ENCODE measurements at places on chromosomes 5 and 9.

- no peak for DNase-seq
Observed at GRCh38 chr5:147310059-147310704, 75.4 kb downstream of the STK32A start.

- DNase-seq: no peak
Observed at GRCh38 chr9:120729791-120730241, 15.5 kb upstream of the MEGF9 start.

GRCh38 chr5:116577064-116577788, 2.6 kb upstream of the SEMA6A start:
- DNase-seq: peak; percentile 35

GRCh38 chr9:136311051-136312008, 7.4 kb upstream of the CCDC187 start:
- no peak for DNase-seq

DNA sequence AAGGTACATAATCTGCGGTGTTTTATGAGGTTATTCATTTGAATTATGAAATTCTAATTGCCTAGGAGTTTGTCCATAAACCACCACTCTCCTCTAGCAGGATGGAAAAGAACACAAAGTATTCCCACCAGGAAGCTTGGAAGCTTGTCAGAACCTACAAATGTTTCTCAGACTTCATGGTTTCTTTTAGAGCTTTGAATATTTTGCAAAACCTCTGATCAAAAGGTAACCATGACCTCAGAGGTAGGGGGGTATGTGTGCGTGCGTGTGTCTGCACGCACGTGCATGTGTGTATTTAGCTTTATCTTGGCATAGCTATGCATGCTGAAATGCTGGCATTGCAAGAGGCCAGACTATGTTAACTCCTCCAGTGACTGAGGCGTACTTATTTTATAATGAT, 847.0 kb downstream of the TLE1 start:
- DNase-seq: no peak

- DNase-seq: no peak
Observed at GRCh38 chr5:17132444-17133083, 84.9 kb upstream of the BASP1 start.

GRCh38 chr9:135990468-135991429, 29.6 kb upstream of the UBAC1 start:
- DNase-seq: no peak

- no peak for DNase-seq
Observed at GRCh38 chr5:32326216-32326772, 13.6 kb upstream of the MTMR12 start.

DNA sequence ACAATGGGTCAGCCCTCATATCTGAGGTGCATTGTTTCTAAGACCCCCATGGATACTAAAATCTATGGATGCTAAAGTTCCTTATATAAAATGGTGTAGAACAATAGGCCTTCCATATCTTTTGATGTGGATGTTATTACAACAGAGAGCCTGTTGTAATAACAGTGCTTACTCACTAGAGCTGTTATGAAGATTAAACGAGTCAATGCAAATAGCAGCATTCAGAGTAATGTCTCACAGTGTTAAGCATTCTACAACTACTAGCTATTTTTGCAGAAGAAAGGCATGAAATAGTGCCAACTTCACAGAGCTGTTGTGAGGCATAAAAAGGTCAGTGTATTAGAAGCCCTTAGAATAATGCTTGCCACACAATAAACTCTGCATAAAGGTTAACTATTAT, 13.0 kb downstream of the CHSY3 start:
- DNase-seq: no peak

DNA sequence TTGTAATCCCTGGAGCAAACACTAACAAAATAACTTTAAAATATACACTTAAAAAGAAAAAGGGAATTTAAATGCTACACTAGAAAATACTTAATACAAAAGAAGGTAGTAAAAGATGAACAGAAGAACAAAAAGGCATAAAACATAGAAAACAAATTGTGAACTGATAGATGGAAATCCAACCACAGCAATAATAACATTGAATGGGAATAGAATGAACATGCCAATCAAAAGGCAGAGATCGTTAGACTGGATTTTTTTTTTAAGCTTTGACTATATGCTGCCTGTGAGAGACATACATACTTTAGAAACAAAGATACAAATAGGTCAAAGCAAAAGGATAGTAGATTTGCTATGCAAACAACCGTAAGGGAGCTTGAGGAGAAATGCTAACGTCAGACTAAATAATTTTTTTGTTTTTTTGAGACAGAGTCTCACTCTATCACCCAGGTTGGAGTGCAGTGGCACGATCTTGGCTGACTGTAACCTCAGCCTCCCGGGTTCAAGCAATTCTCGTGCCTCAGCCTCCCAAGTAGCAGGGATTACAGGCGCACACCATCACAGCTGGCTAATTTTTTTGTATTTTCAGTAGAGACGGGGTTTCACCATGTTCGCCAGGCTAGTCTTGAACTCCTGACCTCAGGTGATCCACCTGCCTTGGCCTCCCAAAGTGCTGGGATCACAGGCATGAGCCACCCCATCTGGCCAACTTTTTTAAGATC, 6.5 kb downstream of the ABO start:
- no peak for DNase-seq

DNA sequence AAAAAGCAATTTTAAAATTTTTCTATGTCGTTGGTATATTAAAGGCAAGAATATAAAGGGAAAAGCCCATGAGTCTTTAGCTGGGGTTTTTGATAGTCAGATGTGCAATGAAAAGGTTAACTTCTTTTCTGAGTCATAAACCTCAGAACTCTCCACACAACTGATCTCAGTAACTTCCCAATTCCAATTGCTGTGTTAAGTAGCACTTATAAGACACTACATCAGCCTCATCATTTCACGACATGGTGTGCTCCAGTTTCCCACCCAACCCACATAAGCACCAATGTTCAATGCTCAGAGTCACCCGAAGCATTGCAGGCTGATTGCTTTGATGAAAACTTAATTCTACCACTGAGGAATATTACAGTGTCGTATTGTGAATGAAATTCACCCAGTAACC, 155.8 kb downstream of the TSSK1B start:
- DNase-seq: no peak

DNA sequence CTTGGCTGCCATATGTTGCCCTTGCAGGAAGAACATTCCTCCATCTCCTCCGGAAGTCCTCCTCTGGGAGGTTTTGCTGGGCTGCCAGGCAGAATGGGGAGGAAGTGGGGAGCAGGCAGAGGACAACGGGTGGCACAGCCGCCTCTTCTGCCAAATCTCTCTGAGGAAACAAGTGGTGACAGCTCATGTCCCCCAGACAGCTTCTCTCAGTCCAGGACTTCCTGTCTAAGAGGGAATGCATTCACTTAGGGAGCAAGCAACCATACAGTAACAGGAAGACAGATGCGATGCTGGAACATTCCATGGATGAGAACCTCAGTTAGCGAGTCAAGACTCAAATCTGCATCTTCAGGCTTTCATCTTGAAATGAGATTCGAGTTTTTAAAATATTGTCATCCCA, 701.0 kb downstream of the SEMA5A start:
- no peak for DNase-seq

GRCh38 chr5:144002876-144003275, 167.6 kb downstream of the YIPF5 start:
- DNase-seq: no peak

DNA sequence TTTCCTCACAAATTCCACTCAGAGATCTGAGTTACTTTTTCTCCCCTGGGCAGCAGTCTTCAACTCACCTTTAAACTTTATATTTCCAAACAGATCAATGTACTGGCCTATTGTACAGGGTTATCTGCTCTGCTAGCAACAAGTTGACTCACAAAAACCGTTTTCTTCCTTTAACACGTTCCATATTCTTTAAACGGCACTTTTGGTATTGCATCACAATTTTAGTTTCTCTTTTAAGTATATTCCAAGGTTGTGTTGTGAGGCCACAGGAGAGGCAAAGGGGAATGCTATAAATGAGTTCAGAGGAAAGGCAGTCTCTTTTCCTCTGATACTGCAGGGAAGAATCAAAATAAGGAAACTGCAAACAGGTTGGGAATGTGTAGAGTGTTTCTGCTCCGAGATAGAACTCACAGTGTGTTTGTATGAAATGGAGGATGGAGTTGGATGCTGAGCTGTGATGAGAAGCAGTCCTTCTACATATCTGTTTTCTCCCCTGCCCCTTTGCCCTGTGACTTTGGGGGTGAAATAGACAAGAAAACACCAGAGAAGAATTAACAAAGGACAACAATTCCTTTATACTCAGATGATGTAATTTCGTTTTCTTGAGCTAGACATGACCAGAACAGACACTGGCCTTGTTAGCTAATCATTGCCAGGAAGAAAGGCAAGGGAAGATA, 9.9 kb upstream of the ALDOB start:
- no peak for DNase-seq

DNA sequence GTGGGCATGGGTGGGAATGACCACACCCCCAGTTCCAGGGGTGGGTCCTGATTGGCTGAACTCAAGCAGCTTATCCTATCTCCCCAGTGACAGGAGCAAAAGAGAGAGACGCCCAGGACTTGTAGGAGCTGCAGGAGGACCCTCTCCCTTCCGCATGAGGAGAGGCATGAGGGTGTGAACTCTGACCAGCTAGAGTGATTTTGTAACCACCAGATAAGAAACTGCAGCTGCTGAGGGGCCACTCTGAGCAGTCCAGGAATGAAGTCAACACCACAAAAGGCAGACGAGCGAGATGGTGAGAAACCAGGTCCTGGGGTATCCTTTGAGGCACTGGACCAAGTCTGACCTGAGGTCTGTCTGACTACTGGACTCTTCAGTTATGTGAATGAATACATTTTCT, 521.9 kb downstream of the BNC2 start:
- DNase-seq: no peak

- DNase-seq: no peak
Observed at GRCh38 chr9:85216601-85217000, 525.2 kb downstream of the AGTPBP1 start.

DNA sequence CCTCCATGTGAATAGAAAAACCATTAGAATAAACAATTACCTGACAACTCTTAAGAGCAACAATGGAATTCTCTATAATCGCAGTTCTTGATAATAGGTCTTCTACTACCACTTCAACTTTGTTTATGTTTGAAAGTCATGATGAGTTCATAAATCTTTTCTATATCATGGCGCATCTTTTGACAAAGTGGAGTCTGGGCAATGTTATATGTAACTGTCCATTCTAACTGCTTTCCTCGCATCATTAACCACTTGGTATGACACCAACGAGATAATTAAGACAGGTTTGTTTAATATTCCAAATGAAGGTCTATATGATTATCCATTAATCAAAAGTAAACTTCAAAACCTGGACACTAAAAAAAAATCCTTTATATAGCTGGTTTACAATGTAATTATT, 272.0 kb downstream of the DENND1A start:
- no peak for DNase-seq

GRCh38 chr5:139150367-139150999, 47.7 kb downstream of the SIL1 start:
- no peak for DNase-seq

DNA sequence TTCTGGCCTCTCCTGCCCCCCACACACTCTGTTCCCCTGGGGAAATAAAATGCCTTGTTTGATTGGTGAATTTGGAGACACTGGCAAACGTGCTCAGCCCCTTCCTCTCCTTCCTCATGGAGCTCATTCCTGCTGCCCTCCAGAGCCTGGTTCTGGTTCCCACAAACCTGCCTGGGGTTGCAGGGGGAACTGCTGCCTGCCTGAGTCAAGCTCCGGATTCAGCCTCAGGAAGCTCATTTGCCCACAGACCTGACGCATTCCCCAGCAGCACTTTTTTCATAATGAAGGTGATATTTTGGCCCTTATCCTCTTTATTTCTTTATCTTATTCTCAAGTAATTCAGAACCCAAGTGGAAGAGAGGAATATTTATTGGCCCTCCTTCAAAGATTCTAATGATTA, 140.5 kb downstream of the TTLL11 start:
- no peak for DNase-seq

DNA sequence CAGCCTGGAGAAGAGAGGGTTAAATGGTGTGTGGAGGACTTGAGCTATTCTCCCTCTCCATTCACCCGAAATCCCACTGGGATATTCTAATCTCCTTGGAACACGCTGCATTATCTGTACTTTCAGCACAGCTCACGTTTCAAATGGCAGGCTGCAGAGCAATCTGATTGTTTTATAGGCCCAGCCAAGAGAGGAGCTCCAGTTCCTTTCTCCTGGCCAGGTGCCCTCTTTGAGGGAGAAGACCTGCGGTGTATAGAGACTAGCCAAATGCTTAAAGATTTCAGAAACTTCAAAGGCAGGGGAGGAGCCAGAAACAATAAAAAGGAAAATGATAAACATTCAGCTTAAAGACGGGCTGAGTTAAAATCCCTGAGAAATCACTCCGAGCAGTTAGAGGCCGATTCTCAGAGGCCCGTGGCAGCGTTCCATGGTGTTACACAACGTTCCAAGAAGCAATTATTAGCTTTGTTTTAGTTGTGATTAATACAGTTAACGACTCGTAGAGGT, 564.0 kb upstream of the KLF4 start:
- DNase-seq: no peak

GRCh38 chr9:38727497-38728001, 7.6 kb upstream of the FAM240B start:
- DNase-seq: no peak

DNA sequence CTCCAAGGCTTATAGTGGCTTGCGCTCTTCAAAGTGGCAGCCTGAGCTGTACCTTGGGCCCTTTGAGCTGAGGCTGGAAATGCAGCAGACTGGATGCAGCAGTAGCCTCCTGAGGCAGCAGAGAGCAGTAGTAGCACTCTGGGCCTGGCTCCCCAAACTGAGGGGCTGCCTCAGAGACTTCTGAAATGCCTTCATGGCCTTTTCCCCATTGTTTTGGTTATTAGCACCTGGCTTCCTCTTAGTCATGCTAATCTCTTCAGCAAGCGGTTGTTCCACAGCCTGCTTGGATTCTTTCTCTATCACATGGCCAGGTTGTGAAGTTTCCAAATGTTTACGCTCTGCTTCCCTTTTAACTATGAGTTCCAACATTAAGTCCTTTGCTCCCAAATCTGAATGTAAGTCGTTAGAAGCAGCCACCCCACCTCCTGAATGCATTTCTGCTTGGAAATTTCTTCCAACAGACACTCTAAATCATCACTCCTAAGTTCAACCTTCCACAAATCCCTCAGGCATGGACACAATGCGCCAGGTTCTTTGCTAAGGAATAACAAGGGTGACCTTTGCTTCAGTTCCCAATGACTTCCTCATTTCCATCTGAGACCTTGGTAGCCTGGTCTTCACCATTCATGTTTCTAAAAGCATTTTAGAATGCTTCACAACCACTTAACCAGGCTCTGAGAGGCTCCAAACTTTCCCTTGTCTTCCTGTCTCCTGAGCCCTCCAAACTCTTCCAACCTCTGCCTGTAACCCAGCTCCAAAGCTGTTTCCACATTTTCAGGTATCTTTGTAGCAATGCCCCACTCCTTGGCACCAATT, 145.8 kb downstream of the ZDHHC21 start:
- no peak for DNase-seq

- DNase-seq: no peak
Observed at GRCh38 chr9:129174724-129175514, 3.1 kb downstream of the IER5L start.

DNA sequence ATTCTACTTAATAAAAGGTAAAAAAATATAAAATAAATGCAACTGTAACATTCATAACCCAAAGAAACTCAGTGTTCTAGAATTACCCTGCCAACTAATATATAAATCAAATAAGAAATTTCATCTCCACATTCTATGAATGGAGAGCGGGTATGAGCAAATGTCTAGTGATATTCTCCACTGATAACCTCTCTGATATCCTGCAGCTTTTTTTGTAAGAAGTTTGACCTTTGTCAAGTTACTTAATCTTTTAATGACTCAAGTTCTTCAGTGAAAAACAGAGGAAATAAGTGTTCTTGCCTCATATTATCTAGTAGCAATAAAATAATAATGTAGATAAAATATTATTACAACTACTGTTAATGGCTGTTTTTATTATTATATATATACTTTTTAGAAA, 1275.6 kb upstream of the CDH9 start:
- DNase-seq: no peak

Data from GM12892 (cell line).